CD4-positive, alpha-beta T cell treated with Interleukin-17A for 1 hour (primary cell): ENCODE measurements at places on chromosomes 2 and 18.

DNA sequence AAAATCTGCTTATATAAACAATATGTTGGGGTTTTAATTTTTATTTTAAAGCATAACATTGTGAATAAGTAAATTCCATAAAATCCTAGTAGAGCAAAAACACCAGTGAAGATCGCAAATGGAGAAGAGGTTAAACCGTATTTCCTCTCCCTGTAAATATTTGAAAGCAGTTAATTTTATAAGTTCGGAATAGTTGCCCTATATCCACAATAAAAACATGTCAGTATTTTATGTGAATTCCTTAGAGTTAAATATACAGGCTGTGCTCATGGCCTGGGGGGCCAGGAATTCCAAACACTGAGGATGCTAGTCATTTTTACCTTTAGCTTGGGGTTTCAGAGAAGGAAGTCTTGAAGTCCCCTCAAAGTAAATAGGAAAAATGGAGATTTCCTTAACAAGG, 135.0 kb downstream of the FIGN start:
- no peak for DNase-seq

GRCh38 chr2:120293096-120294007, 40.7 kb downstream of the RALB start:
- no peak for DNase-seq

- no peak for DNase-seq
Observed at GRCh38 chr2:85681776-85682175, 12.4 kb upstream of the GNLY start.

DNA sequence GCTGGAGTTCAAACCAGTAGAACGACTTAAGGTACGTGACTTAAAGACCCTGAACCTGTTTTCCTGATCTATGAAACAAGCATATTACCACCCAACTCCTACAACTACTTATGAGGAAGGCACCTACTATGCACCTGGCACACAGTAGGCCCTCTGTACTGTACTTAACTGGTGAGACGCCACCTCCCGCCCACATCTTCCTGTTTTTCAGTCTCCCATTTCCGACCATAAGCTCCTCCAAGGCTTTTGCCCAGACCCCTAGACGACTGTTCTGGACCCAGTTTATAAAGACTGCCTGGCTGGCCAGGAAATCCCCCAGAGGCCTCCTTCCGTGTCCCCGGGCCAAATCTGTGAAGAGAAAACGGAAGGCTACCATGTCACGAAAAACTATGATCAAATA, 1.5 kb downstream of the GALNT14 start:
- DNase-seq = no peak

DNA sequence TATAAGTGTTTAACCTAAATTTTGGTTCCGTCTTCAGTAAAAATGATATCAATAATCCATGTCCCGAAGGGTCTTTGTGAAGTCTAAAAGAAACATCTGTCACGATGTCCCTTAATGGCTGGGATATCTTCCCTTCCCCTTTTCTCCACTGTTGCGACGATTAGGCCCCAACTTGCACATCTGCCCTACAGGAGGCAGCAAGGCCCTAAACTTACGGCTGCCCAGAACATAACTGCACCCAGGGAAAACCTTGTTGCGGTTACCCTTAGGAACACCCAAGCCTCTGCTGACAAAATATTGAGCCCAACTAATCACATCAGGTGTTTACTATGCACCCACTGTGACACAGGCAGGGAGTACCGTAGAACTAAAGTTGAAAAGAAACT, 1.3 kb upstream of the SMAD2 start:
- peak; percentile 58 for DNase-seq

GRCh38 chr2:157837851-157838441, 38.2 kb downstream of the ACVR1 start:
- DNase-seq = no peak

DNA sequence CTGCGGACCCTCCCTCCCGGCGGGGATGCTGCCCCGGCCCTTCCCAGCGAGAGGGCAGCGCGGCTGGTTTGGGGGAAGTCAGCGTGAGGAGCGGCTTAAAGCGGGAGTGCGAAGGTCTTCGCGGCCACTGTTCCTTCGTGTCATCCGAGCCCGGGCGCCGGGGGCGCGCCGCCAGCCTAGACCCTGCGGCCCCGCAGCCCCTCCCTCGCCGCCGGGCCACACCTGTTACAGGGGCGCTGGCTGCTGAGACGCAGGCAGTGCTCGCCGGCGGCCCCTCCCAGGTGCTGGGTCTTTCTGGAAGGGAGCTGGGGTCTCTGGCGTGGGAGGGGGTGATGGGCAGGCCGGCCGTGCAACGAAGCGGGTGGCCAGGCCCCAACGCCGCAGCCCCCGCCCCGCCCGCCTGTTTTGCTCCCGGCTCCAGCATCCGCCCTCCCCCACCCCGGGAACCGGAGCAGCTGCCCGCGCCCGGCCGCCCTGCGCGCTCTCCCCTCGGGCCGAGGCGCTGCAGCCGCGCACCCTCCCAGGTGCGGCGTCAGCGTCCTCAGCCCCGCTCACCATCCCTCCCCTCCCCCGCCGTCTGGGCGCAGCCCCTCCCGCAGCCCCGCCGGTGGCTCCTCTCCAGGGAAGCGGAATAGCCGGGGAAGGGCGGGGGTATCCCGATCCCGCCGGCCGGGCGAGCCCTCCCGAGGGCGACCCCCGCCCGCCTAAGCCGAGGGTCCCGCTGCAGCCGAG, 727 bp downstream of the KIF1A start:
- no peak for DNase-seq

DNA sequence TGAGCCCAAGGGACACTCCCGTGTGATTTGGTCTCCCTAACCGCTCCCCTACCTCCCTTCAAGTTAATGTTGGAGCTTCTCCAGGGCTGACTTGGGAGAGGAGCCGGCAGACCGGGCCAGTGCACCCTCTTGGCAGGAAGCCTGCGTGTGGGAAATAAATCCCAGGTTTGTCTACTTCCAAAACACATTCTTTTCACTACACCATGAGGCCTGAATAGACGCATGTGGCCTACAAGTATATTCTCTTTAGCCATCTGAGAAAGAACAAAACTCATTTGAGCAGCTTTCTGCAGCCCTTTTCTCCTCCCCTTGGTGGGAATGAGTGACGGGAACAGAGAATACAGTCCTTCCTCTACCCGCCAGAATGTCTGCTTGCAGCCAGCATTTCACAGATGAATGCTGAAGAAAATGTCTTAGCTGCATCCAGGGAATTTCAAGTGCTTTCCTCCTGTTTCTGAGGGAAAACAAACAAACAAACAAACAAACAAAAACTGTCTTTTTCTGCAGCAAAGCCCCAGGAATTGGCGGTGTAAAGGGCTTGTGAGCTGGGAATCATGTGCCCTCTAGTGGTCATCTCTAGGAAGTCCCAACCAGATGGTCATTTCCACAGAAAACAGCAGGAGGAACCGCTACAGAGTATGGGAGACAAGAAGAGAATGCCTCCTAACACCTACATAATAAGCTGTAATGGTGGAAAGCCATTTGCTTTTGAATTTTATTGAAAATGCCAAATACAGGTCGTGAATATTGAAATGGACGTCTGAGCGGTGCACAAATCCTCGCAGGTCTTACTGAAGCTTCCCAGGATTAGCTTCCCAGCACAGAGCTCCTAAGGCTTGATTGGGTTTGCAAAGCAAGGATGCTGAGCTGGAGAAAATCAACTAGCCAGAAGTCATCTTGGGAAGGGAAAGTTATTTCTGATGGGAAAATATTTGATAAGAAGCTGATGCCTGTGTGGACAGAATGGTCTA, 41.2 kb upstream of the DAPL1 start:
- DNase-seq = peak; percentile 47

- DNase-seq = no peak
Observed at GRCh38 chr2:134574611-134575330, 144.0 kb downstream of the TMEM163 start.

DNA sequence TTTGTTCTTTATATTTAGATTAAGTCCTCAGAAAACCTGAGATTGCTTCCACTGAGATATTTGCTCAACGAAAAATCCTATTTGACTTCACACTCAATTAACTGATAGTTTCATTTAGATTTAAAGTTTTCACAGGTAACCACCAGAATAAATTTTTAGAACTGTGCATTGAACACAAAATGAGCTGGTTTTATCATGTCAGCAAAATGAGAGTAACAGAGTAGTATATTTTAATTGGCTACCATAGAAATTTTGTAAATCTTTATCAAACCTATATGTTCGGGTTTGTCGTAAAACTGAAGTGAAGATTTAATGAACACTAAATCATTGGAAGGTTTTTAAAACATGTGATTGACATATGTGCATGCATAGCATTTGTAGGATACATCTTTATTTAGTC, 32.7 kb upstream of the MFF start:
- DNase-seq = no peak

DNA sequence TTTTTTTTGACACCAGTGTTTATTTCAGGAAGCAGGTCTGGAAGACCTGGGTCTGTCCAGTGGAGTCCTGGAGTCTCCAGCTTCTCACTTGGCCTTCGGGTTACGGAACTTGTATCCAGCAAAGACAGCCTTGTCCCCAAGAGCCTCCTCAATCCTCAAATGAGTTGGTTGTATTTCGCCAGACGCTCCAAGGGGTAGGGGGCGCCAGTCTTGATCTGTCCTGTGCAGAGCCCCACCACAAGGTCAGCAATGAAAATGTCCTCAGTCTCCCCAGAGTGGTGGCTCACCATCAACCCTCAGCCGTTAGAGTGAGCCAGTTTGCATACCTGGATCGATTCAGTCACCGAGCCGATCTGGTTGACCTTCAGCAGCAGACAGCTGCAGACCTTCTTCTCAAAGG, 21.9 kb downstream of the ASXL2 start:
- DNase-seq = no peak

- DNase-seq = no peak
Observed at GRCh38 chr2:207944334-207944733, 81.0 kb downstream of the PLEKHM3 start.

DNA sequence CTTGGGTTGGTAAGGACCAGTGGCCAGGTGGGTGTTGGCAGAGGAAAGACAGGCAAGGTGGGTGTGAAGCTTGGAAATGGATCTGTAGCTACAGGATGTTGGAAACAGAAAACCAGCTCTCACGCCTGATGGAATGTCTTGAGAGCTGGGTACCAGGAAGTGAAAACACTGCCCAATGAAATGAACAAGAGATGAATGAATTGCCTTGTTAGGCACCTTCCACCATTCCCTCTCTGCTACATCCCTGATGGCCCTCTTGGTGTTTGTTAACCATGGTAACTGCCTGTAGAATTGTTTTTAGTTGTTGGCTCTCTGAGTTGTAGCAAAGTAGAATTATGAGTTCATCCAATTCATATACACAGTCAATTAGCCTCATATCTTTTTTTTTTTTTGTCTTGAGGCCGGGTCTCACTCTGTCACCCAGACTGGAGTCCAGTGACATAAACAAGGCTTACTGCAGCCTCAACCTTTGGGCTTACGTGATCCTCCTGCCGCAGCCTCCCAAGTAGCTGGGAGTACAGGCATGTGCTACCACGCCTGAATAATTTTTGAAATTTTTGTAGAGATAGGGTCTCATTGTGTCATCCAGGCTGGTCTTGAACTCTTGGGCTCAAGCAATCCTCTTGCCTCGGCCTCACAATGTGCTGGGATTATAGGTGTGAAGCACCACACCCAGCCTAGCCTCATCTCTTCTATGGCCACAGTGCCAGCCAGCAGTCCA, 9.5 kb downstream of the KCMF1 start:
- no peak for DNase-seq

- no peak for DNase-seq
Observed at GRCh38 chr2:146879882-146880281, 964.9 kb upstream of the ACVR2A start.

DNA sequence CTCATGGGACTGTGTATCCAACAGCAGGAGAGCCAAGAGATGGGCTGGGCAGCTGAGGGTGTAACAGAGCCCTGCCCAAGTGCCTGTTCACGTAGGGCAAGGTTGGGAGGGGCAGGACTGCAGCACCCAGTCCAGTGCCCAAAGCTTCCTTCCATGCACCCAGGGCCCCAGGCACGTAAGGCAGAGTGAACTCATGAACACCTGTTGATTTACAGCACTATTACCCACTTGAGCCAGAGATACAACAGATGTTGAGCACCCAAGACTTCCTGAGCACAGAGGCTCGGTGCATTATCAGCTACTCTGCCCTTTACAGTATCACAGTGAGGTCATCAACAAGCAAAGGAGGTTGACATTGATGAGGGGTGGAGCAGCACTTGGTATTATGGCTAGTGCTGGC, 50.2 kb upstream of the FHL2 start:
- DNase-seq = no peak

DNA sequence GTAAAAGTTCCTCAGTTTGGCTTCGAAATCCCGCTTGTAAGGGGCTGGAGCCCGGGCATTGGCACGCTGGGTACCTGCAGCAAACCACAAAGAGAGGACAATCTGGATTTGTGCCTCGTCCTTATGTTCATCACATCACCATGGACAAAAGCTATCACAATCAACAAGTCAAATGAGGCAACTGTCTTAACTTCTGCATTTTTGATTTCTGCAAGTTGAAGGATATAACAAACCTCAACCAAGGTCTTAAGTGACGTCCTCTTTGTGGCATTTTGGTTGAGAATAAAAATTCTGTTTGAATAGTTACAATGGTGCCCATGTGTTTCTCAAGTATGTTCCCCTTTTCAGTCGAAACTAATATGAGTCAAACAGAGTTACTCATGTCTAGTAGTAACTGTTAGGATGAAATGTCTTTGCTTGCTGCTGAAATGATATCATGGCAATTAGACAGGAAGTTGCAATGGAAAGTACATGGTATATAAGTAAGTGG, 70.8 kb upstream of the STK17B start:
- peak; percentile 70 for DNase-seq

DNA sequence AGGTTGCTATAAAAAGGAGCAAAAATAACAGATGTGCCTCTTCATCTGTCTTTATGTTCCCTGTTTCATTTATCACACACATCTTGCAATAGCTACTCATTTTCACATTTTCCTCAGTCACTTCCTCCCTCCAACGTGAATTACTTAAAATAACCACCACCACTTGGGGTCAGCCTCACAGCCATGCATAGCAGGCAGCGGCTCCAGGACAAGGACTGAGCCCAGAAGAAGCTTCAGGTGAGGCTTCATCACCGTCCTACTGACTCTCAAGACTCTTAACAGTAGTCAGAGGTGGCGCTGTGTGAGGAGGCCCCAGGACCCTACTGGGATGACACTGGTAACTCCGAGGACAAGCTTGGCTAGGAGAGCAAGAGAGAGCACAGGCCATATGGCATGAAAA, 15.5 kb upstream of the ST8SIA5 start:
- DNase-seq = no peak

GRCh38 chr2:174247474-174248186, 702 bp downstream of the OLA1 start:
- peak; percentile 17 for DNase-seq

- DNase-seq = no peak
Observed at GRCh38 chr2:12883906-12884305, 167.2 kb downstream of the TRIB2 start.

GRCh38 chr18:57768537-57769326, 34.4 kb downstream of the ATP8B1 start:
- DNase-seq = no peak
